Cardiac fibroblast (primary cell): ENCODE measurements at places on chromosomes 4 and X.

- no peak for DNase-seq
Measured at GRCh38 chr4:175891231-175891630, 79.2 kb upstream of the GPM6A start.

GRCh38 chr4:54586320-54586955, 71.3 kb upstream of the KIT start:
- peak; percentile 6 for DNase-seq

GRCh38 chr4:118753096-118753495, 67.9 kb downstream of the METTL14 start:
- DNase-seq, result no peak

DNA sequence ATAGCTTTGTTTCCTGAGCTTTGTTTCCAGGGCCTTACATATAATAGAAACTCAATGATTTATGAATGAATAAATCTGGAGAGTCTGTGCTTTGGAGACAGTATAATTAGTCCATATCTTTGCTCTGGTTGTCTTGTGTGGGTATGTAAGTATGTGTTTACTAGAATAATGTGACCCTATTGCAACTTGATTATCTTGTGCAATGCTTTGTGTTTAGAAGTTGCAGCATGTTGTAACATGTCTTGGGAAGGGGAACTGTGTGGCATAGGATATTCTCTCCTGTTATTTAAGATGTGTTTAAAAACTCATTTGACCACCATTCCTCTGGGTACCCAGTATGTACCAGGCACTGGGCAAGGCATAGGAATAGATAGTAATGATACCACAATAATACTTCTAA, 6.1 kb downstream of the SPATA18 start:
- DNase-seq, result peak; percentile 6

- no peak for DNase-seq
Measured at GRCh38 chrX:129249563-129249962, 273.7 kb downstream of the SMARCA1 start.

- peak; percentile 4 for DNase-seq
Measured at GRCh38 chrX:131595120-131595519, 51.2 kb downstream of the OR13H1 start.

DNA sequence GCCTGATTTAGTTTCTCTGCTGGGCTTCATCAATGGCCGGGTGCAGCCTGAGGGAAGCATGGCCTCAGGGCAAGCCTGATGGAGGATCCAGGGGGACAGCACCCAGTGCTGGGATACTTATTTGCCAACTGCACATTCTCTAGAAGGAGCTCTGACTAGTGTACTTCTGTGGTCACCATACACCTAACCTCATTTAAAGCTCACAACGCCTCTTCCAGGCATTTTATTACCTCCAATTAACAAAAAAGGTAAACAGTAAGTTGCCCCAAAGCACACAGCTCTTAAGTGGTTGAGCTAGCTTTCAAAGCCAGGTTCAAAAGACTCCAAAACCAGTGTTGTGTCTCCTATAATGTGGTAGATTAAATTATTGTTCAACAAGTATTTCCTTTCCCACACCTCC, 26.8 kb upstream of the ATXN3L start:
- DNase-seq, result no peak

GRCh38 chr4:26176598-26177149, 144.1 kb upstream of the RBPJ start:
- DNase-seq, result peak; percentile 71

- DNase-seq, result no peak
Measured at GRCh38 chr4:93842601-93843252, 14.2 kb downstream of the ATOH1 start.

GRCh38 chr4:1253831-1254230, 4.9 kb upstream of the CTBP1 start:
- DNase-seq, result no peak

- DNase-seq, result no peak
Measured at GRCh38 chr4:88442689-88443191, 14.2 kb upstream of the HERC5 start.

GRCh38 chrX:67781132-67781531, 237.3 kb downstream of the AR start:
- no peak for DNase-seq

GRCh38 chrX:129642641-129643040, 12.1 kb downstream of the APLN start:
- DNase-seq, result peak; percentile 61

GRCh38 chr4:17283832-17284231, 228.1 kb downstream of the QDPR start:
- DNase-seq, result no peak

GRCh38 chr4:23750125-23750524, 139.7 kb downstream of the PPARGC1A start:
- DNase-seq, result no peak

DNA sequence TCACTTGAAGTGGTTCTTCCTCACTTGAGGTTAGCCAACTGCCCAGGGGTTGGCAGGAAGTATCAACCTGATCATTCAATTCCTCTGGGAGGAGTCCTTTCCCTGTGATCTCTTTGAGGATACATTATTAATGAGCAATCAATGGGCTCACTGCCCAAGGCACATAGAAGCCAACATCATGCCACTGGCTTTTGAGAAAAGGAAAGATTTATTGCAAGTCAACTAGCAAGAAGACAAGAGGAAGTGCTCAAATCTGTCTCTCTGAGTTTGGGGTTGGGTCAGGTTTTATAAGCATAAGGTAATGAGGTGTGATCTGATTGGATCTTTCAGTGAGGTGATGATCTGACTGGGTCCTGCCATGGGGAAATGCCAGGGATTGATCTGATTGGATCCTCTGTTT, 39.6 kb downstream of the FGFBP1 start:
- DNase-seq, result no peak

GRCh38 chr4:155353923-155354540, 22.7 kb downstream of the MAP9 start:
- peak; percentile 84 for DNase-seq

DNA sequence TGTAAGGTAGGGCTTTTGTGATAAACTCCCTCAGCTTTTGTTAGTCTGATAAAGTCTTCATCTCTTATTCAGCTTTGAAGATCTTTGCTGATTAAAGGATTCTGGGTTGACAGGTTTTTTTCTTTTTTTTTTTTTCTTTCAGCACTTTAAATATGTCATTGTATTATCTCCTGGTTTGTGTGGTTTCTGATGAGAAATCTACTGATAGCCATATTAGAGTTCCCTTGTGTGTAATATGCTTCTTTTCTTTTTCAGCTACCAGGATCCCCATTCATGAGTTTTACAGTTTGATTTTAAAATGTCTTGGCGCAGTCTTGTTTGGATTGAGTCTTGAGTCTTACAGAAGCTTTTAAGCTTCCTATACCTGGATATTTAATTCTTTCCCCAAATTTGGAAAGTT, 504.5 kb downstream of the TLL1 start:
- DNase-seq, result no peak

GRCh38 chr4:144666539-144667175, 20.7 kb downstream of the HHIP start:
- DNase-seq, result peak; percentile 66

DNA sequence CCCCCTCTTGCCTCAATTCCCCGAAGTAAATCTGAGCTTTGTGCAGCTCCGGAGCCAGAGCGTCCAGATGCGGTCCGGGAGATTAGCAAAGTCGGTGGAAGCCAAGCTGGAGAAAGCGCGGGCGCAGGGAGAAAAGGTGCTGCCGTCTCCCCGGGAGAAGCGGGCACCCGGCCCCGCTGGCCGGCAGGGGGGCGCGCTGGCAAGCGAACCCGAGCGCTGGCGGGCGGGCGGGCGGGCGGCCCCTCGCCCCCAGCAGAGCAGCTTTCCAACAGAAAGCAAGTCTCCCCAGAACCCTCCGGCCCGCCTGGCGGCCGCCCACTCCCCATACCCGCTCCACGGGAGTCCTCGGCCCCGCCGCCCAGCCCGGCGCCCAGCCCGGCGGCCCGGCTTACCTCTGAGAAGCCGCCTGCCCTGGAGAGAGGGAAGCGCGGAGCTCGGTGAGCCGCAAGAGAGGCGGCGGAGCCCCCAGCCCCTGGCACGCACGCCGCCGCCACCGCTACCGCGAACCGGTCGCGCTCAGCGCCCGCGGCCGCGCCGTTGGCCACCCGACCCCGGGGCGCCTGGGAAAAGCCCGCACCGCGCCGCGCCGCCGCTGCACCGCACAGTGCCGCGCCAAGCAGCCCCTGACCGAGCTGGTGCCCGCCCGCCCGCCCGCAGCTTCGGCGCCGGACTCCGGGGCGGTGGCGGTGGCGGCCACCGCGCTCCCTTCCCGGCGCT, 529 bp upstream of the CITED1 start:
- DNase-seq, result no peak

DNA sequence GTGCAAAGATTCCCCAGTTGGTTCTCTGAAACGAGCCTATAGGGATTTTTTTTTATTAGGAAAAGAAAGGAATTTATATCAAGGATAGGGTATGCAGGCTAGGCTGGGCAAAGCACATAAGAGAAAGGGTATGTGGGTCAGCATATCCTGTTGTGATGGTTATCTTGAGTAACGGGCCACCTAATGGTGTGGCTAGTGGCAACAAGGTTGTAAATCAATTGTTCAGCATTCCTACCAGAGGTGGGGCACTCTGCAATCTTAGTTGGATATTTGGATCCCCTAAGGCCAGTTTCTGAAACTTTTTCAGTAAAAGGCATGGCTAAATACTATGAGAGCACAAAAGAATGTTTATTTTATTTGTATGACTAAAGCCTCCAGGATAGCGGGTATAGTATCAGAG, 42.7 kb downstream of the DCAF12L1 start:
- DNase-seq, result no peak

DNA sequence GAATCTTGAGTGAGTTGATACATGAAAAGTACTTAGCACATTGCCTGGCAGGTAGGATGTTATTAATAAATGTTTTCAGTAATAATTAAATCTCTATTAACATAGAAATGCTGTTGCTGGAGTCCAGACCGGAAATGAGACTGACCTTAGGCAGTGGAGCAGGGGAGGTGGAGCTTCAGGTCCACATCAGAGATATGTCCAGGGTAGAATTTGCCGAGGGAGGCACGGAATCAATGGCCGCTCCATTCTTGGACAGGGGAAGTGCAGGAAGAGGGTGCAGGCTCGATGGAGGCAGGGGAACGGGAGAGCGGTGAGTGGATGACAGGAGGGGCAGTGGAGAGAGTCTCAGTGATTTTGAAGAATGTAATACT, 107.3 kb downstream of the GATB start:
- no peak for DNase-seq

DNA sequence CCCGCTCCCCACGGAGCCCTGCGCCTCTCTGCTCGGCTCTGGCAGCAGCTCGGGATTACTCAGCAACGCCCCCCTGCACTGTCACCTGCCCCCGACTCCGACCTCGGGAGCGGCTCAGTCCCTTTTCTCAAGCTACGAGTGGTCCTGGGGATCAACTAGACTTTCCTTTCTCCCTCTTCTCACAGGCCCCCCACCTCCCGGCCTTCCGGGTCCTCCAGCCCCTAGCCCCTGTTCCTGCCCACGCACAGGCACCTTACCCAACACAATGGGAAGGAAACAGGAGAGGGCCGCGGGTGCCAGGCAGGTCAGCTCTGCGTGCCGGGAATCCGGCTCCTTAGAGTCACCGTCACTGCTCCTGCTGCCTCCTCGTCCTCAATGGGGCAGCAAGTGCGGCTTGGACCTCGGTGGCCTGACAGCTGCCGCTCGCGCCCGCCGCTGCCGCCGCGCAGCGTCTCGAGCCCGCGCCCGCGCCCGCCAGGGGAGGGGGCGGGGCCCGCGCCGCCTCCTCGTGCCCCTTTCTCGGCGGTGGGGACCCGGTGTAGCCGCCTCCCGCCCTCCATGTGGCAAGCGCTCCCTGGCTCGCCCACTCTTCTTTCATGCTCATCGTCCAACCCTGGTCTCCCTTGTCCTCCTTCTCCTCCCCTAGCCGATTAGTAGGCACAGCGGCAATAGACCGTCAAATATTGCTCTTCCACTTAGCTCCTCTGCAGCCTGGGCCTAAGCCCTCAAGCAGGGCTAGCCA, at the start of gene RAB9B:
RAB9B (minus strand) TSS at position 455 of the 742 bp plus-strand sequence. CDS start 6,473 bp downstream, outside the sequence.
- DNase-seq, result peak; percentile 42

DNA sequence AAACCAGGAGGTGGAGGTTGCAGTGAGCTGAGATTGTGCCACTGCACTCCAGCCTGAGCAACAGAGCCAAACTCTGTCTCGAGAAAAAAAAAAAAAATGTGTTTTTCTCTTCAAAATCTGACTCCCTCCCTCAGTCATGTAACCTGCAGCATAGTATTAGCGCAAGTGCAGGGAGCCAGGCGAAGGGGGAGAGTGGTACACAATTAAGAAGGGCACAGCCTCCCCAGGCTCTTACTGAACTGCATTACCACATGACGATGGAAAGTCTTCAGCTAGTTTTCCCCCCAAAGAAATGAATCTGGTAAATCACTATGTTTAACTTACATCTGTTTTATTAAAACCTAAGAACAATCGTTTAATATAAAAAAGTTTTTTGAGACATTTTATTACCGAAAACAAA, 32.4 kb downstream of the PALLD start:
- DNase-seq, result no peak

GRCh38 chr4:84050015-84050414, 449.1 kb downstream of the NKX6-1 start:
- DNase-seq, result no peak

GRCh38 chrX:15399962-15400391, 15.8 kb upstream of the VEGFD start:
- no peak for DNase-seq

DNA sequence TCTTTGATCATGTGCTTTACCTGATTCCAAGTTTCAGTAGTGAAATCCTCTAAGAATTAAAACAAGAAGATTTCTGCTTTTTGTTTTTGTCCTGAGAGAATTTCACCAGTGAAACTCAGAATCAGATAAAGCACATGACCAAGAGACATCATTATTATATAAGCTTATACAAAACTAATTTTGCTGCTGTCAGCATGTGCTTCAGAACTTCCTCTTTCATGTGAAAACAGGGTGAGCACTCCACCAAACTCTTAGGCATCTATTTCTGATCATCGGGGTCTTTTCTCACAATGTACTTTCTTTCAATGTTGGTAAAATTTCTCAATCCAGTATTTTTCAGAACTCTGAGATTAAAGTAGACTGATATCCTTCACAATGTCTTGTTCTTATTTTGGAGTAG, 152.1 kb downstream of the SLC39A8 start:
- DNase-seq, result no peak

GRCh38 chrX:110241816-110242215, 76.1 kb downstream of the AMMECR1 start:
- peak; percentile 43 for DNase-seq
